Glutamatergic neuron (in vitro differentiated cells): ENCODE measurements at places on chromosomes 2 and 18. TPM values are rescaled to one million over a fixed set of nuclear protein-coding genes. Genes with fewer than 3 reads are reported as not detected.
A peak's percentile ranks its signal among the peaks of the same experiment; 100 is the strongest.

- no peaks in the 10 kb centered on the region for H3K27me3 ChIP-seq
- H3K4me1 ChIP-seq, result peaks cover 4% of the 10 kb centered on the region
- DNase-seq, result no peak
- H3K27ac ChIP-seq, result no peak overlapping the region
- H3K4me3 ChIP-seq, result no peak overlapping the region
Measured at GRCh38 chr2:157866202-157866601, 9.9 kb downstream of the ACVR1 start.

DNA sequence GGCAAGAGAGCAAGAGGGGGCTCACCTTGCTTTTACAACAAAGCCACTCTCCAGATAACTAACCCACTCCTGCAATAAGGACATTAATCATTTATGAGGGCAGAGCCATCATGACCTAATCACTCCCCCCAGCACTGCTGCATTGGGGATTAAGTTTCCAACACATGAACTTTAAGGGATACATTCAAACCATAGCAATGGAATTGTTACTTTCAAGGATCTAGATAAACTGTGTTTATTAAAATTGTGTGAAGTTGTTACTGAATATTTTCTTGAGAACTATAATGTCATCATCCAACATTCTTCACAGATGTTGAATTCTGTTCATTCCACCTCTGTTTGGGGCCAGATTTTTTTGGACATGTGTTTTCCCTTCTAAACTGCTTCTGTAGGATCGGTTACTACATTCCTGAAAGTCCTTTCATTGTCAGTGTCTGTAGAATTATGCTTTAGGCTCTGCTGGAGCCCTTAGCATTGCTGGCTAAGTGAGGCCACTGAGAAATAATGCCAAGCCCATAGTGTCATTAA, 50.4 kb downstream of the SPATS2L start:
- peaks cover 30% of the 10 kb centered on the region for H3K4me1 ChIP-seq
- H3K27me3 ChIP-seq, result peaks cover 2% of the 10 kb centered on the region
- no peaks in the 10 kb centered on the region for H3K36me3 ChIP-seq
- DNase-seq, result no peak
- peak overlapping the region; percentile 15 for H3K4me3 ChIP-seq
- peak overlapping the region; percentile 79 for H3K27ac ChIP-seq

DNA sequence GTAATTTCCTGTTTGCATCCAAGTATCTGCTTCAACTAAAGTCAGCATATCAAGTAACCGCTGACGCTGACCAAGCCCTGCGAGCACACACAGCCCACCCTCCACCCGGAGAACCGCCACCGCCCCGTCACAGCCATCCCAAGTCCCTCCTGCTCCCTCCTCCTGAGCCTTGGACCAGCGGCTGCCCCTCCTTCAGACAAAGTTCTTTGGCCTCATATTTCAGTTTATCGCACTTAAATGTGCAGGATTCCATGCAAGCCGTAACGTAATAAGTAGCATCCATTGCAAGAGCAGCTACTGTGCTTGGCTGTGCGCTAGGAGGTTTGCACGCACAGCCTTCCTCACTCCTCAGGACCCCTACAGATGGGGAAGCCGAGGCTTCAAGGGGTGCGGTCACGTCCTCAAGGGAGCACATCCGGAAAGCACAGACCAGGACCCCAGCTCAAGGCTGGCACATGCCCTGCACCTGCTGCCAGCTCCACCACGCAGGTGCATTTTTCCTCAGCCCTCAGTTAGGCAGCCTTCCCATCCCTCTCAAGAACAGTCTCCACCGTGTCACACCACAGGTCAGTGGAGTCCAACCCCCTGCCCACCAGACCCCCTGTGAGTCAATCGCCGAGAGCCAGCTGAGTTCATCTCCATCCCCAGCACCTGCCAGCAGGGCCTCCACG, 17.1 kb downstream of the PXDN start:
- H3K4me3 ChIP-seq, result peak overlapping the region; percentile 20
- H3K27ac ChIP-seq, result peak overlapping the region; percentile 85
- peaks cover 50% of the 10 kb centered on the region for H3K4me1 ChIP-seq
- no peak for DNase-seq
- H3K36me3 ChIP-seq, result peaks cover 4% of the 10 kb centered on the region
- no peaks in the 10 kb centered on the region for H3K27me3 ChIP-seq

DNA sequence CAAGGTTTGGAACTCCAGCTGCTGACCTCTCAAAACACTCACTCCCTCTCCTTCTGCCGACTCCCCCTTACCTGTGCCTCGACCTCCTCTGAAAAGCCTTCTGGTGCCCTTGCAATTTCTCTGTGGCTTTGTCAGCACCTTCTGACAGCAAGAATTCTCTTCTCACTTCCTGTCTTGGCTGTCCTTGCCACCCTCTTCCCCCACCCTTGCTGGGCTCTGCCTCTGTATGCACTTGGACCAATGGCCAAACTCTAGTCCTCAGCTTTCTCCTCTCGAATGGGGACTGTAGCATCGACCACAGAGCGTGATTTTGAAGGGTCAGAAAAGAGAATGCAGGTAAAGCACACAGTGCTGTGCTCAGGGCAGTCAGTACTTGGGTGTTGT, 99.0 kb downstream of the HS1BP3 start:
- H3K4me3 ChIP-seq, result peak overlapping the region; percentile 19
- no peaks in the 10 kb centered on the region for H3K27me3 ChIP-seq
- no peaks in the 10 kb centered on the region for H3K36me3 ChIP-seq

- H3K27me3 ChIP-seq, result peaks cover 11% of the 10 kb centered on the region
- no peak overlapping the region for H3K4me3 ChIP-seq
Measured at GRCh38 chr18:48780201-48780912, 170.4 kb downstream of the SMAD7 start.

GRCh38 chr2:67515538-67515937, 118.4 kb downstream of the ETAA1 start:
- no peaks in the 10 kb centered on the region for H3K36me3 ChIP-seq
- DNase-seq, result no peak
- H3K27me3 ChIP-seq, result no peaks in the 10 kb centered on the region
- no peaks in the 10 kb centered on the region for H3K4me1 ChIP-seq
- H3K4me3 ChIP-seq, result no peak overlapping the region

DNA sequence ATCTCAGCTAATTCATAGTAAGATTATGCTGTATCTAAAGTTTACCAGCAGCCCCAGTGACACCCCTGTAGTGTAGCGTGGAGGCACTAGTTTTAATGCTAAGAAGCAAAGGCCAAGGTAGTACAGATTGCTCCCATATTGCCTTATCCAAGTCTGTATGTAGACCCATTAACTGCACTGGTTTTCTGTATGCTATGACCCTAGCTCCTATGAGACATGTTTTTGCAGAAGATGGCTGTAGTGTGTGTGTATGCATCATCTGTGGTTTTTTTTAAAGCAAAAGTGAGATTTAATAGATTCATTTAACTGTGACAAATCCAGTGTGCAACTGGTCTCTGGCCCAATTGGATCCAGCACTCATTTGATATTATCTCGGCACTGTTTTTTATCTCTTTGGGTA, 86.5 kb downstream of the HAUS1 start:
- DNase-seq, result no peak
- H3K4me1 ChIP-seq, result no peaks in the 10 kb centered on the region
- no peaks in the 10 kb centered on the region for H3K27me3 ChIP-seq
- H3K36me3 ChIP-seq, result no peaks in the 10 kb centered on the region
- no peak overlapping the region for H3K27ac ChIP-seq
- no peak overlapping the region for H3K4me3 ChIP-seq

DNA sequence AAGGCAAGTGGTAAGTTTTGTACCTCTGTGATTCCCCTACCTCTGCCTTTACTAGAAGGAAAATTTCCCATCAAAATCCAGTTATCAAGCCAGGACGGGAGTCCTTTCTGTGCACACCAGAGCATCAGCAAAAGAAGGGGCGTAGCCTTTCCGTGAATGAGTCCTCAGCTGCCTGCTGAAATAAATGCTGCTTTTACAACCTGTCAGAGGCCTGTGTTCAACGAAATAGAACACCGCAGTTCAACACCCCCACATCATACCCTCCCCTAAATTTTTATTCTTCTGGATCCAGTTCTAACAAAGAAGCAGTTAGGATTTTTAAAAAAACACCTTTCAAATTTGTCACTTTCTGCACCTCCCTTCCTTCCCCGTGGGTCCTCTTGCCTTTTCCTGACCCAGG, 135.8 kb downstream of the SETBP1 start:
- peaks cover 10% of the 10 kb centered on the region for H3K27me3 ChIP-seq
- no peak for DNase-seq
- H3K4me3 ChIP-seq, result peak overlapping the region; percentile 44
- peaks cover 44% of the 10 kb centered on the region for H3K4me1 ChIP-seq
- H3K36me3 ChIP-seq, result no peaks in the 10 kb centered on the region

DNA sequence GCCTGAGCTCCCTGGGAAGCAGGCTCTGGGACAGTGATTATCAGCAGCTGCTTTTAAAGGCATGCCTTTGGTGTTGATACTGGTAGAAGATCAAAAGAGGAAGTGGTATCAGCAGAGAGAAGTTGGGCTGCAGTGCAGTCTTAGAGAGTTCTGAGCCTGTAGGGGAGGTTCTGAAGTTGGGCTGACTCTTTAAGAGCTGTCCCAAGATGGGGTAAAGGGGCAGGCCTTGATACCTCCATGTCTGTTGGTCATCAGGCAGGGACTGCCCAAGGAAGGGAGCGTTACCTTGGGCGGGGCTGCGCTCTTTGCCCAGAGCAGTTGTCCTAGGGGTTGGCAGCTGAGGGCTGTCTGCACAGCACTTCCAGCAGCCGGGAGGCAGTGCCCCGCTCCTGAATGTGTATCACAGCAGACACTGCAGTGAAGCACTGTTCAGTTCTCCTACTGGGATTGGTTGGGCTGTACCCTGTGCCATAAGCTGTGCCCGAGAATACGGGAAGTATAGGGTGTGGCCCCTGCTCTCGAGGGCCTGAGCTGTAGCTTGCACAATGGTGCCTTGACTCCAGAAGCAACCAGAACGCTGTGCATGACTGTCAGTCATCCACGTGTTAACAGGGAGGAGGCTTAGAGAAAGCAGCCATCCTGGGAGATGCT, 177.0 kb downstream of the CTIF start:
- no peak for DNase-seq
- peaks cover 13% of the 10 kb centered on the region for H3K36me3 ChIP-seq
- H3K27me3 ChIP-seq, result peaks cover 3% of the 10 kb centered on the region
- H3K4me3 ChIP-seq, result no peak overlapping the region
- no peak overlapping the region for H3K27ac ChIP-seq
- H3K4me1 ChIP-seq, result peaks cover 24% of the 10 kb centered on the region

GRCh38 chr2:88190808-88191721, 20.9 kb downstream of the THNSL2 start:
- H3K27me3 ChIP-seq, result no peaks in the 10 kb centered on the region
- no peak overlapping the region for H3K27ac ChIP-seq
- H3K4me1 ChIP-seq, result peaks cover 3% of the 10 kb centered on the region
- DNase-seq, result peak; percentile 63

DNA sequence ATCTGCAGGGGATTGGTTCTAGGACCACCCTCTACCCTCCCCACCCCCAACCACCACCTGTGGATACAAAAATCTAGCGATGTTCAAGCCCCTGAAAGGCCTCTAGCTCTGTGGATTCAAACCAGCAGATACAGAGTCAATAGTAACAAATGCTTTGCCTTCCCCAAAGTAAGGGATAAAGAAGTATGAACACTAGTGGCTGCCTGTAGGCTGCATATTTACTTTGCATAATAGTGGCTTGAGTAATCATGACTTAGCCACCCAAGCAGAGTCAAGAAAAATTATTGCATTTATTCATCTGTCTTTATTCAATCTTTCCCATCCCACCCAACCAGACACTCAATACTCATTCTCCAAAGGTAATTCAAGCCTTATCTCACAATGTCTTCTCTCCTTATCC, 43.8 kb downstream of the SOCS6 start:
- H3K4me1 ChIP-seq, result peaks cover 4% of the 10 kb centered on the region
- no peak overlapping the region for H3K27ac ChIP-seq
- DNase-seq, result no peak
- H3K36me3 ChIP-seq, result peaks cover 5% of the 10 kb centered on the region

GRCh38 chr2:233409286-233409991, 55.1 kb downstream of the DGKD start:
- no peak for DNase-seq
- no peak overlapping the region for H3K4me3 ChIP-seq
- H3K4me1 ChIP-seq, result peaks cover 3% of the 10 kb centered on the region
- no peaks in the 10 kb centered on the region for H3K27me3 ChIP-seq

- peaks cover 24% of the 10 kb centered on the region for H3K4me1 ChIP-seq
- no peak overlapping the region for H3K27ac ChIP-seq
- H3K27me3 ChIP-seq, result peaks cover 5% of the 10 kb centered on the region
- H3K4me3 ChIP-seq, result no peak overlapping the region
Measured at GRCh38 chr2:196586511-196586991, 53.0 kb upstream of the CCDC150 start.

GRCh38 chr18:80105369-80106167, 3.5 kb upstream of the ADNP2 start:
- peaks cover 13% of the 10 kb centered on the region for H3K4me1 ChIP-seq
- peaks cover 14% of the 10 kb centered on the region for H3K36me3 ChIP-seq
- no peaks in the 10 kb centered on the region for H3K27me3 ChIP-seq
- no peak overlapping the region for H3K27ac ChIP-seq
- no peak for DNase-seq

- no peak for DNase-seq
- H3K4me1 ChIP-seq, result no peaks in the 10 kb centered on the region
- no peak overlapping the region for H3K27ac ChIP-seq
- no peak overlapping the region for H3K4me3 ChIP-seq
- no peaks in the 10 kb centered on the region for H3K36me3 ChIP-seq
- no peaks in the 10 kb centered on the region for H3K27me3 ChIP-seq
Measured at GRCh38 chr2:12064153-12064552, 317.7 kb downstream of the LPIN1 start.

DNA sequence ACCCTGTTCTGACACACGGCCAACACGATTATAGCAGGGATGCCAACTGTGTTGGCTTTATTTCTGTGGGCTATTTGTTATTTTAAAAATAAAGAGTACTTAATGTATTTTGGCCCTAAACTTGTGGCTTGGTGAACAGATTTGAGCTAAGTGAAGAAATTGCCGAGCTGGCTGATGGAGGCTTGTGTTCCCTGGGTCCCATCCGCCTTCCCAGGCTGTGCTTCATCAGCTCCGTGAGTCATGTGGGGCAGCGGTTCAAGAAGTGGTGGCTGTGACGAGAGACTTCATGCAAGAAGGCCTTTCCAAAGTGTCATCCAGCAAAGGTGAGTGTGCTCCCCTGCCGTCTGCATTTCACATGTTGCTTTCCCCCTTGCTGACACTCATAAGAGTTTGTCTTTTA, 73.6 kb upstream of the NCK2 start:
- peaks cover 6% of the 10 kb centered on the region for H3K36me3 ChIP-seq
- no peak overlapping the region for H3K27ac ChIP-seq
- H3K4me1 ChIP-seq, result peaks cover 4% of the 10 kb centered on the region

DNA sequence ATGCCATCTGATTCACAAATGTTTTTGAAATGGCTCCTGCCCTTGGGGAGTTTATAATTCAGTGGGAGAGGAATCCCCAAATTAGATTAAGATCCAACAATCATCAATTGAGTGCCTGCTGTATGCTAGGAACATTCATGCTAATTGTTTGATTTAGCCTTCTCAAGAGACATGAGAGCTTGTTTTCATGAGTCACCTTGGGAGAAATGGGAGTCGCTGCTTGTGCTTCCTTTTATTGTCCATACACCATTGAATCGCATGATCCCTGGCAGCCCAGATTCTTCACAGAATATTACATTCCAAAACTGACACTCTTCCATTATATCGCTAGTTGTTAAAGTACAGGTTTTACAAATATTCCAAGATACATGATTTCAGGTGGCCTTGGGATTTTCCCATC, 106.0 kb upstream of the MAP3K20 start:
- H3K36me3 ChIP-seq, result no peaks in the 10 kb centered on the region
- H3K27ac ChIP-seq, result no peak overlapping the region
- peaks cover 23% of the 10 kb centered on the region for H3K4me1 ChIP-seq
- peaks cover 6% of the 10 kb centered on the region for H3K27me3 ChIP-seq
- DNase-seq, result no peak

The L3MBTL4 gene
- 0.32 TPM for total RNA-seq

The LOXHD1 gene
- total RNA-seq, result not detected

The WNT10A gene
- 0.17 TPM for total RNA-seq

The DUSP2 gene
- total RNA-seq, result 0.34 TPM

The ZSWIM2 gene
- total RNA-seq, result not detected

The CPS1 gene
- 31.1 TPM for total RNA-seq

The NEU2 gene
- not detected for total RNA-seq

The AMER3 gene
- total RNA-seq, result 20.6 TPM

The POTEJ gene
- total RNA-seq, result not detected

The PSMA8 gene
- not detected for total RNA-seq
